ENCODE measurements at places on chromosomes 16 and 17.

- no peak for DNase-seq
- peaks cover 32% of the 10 kb centered on the region for H3K27me3 ChIP-seq
- H3K4me1 ChIP-seq, result peaks cover 4% of the 10 kb centered on the region
- H3K27ac ChIP-seq, result no peak overlapping the region
These were observed 3.1 kb downstream of the ALOX15B start for GRCh38 chr17:8041979-8042378.

DNA sequence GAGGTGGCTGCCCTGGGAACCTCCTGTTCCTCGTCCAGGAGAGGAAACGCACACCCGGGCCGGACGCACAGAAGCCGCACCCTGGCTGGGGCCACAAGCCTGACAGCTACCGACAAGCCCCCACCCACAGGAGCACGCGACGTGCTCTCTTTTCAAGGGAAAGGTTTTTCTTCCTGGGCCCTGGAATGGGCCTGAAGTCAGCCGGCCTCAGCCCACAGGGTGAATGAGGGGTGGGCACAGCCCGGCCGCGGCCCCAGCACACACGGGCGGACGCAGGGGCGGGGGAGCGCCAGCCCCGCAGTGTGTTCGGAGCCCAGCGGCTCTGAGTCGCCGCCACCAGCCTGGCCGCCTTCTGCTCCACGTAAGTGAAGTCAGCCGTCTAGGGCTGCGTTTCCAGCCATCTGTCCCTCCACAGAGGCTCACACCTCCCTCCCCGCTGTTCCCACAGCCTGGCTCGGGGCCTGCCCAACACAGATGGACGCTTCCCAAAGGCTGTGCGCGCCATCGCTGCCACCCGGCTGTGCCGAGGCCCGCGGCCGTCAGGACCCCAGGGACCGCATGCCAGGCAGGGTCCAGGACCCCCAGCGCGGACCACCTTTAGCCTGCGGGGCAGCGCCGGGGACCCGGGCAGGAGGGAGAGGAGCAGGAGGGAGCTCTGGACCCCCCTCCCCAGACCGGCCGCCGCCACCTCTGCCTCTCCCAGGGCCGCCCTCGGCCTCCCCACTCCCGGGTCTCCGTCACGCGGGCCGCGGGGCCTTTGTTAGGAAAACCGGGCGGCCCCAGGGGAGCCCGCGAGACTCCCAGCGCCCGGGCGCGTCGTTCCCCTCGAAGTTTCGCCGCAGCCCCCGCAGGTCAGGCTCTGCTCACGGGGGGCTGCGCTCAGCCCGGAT, 36.8 kb downstream of the CBFA2T3 start:
- no peak overlapping the region for H3K27ac ChIP-seq
- H3K36me3 ChIP-seq, result no peaks in the 10 kb centered on the region
- peaks cover 16% of the 10 kb centered on the region for H3K4me1 ChIP-seq
- no peak for DNase-seq
- peaks cover 43% of the 10 kb centered on the region for H3K27me3 ChIP-seq

GRCh38 chr16:57610611-57611010, 17.8 kb upstream of the ADGRG1 start:
- DNase-seq, result no peak
- H3K27ac ChIP-seq, result peak overlapping the region; percentile 95
- peak overlapping the region; percentile 78 for H3K4me3 ChIP-seq
- H3K27me3 ChIP-seq, result no peaks in the 10 kb centered on the region
- H3K36me3 ChIP-seq, result peaks cover 2% of the 10 kb centered on the region

GRCh38 chr17:49260817-49261291, 30.3 kb upstream of the PHOSPHO1 start:
- H3K36me3 ChIP-seq, result no peaks in the 10 kb centered on the region
- no peak for DNase-seq
- peak overlapping the region; percentile 16 for H3K27ac ChIP-seq
- H3K27me3 ChIP-seq, result peaks cover 7% of the 10 kb centered on the region

- peaks cover 6% of the 10 kb centered on the region for H3K4me1 ChIP-seq
- no peak for DNase-seq
- H3K27ac ChIP-seq, result no peak overlapping the region
These were observed 41.9 kb upstream of the ATP2A3 start for GRCh38 chr17:4006165-4006589.

DNA sequence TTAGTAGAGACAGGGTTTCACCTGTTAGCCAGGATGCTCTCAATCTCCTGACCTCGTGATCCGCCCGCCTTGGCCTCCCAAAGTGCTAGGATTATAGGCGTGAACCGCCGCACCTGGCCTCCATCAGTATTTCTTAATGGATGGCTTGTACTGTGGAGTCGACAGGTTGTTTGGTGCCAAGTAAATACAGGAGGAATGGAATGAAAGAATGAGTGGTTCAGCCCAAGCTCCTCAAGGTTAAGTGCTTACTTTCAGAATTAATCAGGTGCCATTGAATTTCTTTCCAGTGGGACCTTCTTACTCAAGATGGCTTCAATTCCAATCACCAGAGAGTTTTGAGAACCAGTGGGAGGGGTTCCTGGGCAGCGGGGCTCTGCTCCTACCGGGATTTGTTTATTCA, 25.0 kb downstream of the ALOX15 start:
- H3K4me3 ChIP-seq, result no peak overlapping the region
- peaks cover 6% of the 10 kb centered on the region for H3K27me3 ChIP-seq
- H3K36me3 ChIP-seq, result no peaks in the 10 kb centered on the region
- DNase-seq, result no peak

DNA sequence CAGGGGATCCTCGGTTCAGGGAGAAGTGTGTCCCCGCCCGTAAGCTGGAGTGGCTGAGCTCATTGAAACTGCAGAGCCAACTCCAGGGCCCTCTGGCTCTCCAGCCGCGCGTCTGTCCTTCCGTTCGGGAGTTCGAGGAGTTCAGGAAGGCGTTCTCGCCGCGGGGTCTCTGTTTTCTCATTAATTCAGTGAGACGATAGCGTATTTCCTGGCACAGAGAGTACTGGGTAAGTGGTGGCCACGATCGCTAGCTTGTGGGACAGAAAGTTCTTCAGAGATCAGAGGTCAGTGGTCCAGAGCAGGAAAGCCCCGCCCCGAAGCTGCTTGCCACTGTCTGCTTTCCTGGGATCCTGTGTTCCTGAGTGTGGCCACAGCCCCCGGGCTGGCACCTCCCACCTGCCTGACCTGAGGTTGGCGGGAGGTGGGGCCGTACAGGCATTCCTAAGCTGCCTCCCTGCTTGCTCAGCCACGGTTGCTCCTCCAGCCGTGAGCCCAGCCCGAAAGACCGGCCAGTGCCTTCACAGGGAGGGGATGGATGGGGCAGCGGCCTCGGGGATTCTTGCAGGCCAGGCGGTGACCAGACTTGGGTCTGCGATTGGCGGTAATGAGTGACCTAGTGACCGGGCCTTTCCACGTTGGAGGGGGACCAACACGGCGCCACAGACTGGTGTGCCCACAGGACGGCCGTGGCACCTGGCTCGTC, 8.9 kb downstream of the BAIAP2 start:
- H3K36me3 ChIP-seq, result no peaks in the 10 kb centered on the region
- no peak overlapping the region for H3K4me3 ChIP-seq
- H3K4me1 ChIP-seq, result peaks cover under 1% of the 10 kb centered on the region
- H3K27me3 ChIP-seq, result no peaks in the 10 kb centered on the region
- no peak overlapping the region for H3K27ac ChIP-seq

DNA sequence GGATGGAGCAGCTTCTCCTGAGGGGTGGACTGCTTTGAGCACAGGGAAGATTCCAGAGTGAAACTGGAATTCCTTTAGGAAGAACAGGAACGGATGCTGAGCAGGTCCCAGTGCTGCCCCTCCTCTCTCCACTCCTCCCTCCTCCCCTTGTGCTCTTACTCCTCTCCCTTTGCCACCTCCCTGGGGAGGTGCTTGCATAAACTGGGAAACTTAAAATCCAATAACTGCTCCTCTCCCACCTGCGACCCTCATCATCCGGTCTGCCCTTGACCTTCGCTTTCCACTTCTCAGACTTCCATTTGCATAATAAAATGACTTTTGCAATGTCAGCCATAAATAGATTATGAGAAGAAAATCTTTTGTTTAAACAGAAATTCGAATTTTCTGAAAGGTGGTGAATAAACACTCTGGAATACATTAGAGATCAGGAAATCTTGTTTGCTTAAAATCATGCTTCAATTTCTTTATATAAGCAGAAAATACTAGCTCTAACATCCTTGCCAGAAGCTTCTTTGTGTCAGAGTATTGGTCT, 23.7 kb downstream of the HSBP1 start:
- no peaks in the 10 kb centered on the region for H3K27me3 ChIP-seq
- no peak overlapping the region for H3K27ac ChIP-seq
- peaks cover 13% of the 10 kb centered on the region for H3K4me1 ChIP-seq
- DNase-seq, result no peak
- H3K36me3 ChIP-seq, result no peaks in the 10 kb centered on the region

DNA sequence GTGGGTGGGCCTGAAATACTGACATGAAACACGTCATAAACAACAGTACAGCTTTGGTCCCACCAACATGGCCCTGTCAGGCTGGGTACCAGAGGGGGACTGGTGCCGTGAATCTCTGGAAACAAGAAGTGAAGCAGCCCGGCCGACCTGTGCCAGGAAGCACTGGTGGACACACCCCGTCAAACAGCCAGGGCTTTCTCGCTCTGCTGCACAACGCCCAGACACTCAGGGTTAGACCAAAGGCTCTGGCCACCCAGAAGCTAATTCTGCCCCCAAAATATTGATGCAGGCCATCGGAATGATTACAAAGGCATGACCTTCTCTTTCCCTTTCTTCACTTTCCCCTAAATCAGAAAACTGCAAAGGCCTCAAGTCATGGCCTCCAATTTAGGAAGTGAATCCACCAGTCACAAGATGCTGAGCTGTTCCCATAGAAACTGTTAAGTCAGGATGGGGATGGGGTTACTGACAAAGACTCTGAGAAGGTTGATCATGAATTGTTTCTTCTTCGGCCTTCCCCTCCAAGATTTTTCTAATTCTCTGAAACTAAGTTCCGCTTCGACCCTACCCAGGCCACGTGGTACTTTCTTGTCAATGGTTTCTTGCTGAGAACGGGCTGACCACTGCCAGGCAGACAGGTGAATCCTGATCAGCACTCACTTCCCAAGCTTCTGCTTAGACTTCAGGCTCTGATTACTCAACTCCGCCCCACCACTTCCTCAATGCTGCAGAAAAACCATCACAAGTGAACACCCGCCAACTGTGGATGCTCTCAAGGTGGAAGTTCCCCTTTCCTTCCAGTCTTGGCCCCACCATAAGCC, 6.7 kb downstream of the PITPNA start:
- H3K4me1 ChIP-seq, result peaks cover 5% of the 10 kb centered on the region
- no peaks in the 10 kb centered on the region for H3K27me3 ChIP-seq
- DNase-seq, result no peak

DNA sequence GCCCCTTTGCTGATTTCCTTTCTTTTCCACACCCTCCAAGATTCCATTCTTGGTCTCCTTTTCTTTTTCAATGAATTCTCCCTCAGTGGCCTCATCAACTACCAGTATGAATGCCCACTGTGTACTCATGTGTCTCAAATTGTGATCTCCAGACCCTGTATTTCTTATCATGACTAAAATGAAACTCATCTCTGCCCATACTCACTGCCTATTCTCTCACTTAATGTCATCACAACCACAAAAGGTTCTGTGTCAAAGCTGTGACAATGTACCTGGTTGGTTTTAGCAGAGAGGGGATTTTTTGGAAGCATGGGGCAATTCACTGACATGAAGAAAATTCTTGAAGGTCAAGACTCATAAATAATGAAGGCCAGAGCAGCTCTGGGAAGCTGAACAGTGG, 11.5 kb upstream of the TBX4 start:
- H3K4me1 ChIP-seq, result peaks cover 19% of the 10 kb centered on the region
- H3K4me3 ChIP-seq, result no peak overlapping the region
- peaks cover 11% of the 10 kb centered on the region for H3K36me3 ChIP-seq
- H3K27ac ChIP-seq, result no peak overlapping the region
- peaks cover 72% of the 10 kb centered on the region for H3K27me3 ChIP-seq

GRCh38 chr16:87966685-87967185, 15.5 kb downstream of the BANP start:
- peak overlapping the region; percentile 55 for H3K27ac ChIP-seq
- no peak for DNase-seq
- peaks cover 79% of the 10 kb centered on the region for H3K4me1 ChIP-seq
- peaks cover 14% of the 10 kb centered on the region for H3K36me3 ChIP-seq
- H3K27me3 ChIP-seq, result no peaks in the 10 kb centered on the region

DNA sequence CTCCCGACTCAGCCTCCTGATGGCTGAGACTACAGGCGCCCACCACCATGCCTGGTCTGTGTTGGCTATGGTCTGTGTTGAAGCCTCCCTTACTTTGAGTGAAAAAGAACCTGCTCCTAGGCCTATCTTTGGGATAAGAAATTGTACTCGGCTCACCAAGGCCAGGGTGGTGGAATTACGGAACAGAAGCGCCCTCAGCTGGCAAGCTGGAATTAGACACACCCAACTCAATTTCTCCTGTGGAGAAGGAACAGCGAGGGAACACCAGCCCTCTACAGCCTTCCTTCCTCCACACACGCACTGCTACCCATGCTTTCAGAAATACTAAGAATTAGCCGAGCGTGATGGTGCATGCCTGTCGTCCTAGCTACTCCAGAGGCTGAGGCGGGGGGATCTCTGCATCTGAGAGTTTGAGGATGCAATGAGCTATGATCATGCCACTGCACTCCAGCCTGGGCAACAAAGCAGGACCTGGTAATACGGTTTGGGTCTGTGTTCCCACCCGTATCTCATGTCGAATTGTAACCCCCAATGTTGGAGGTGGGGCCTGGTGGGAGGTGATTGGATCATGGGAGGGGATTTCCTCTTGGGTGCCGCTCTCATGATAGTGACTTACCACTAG, 40.1 kb upstream of the RBBP6 start:
- no peaks in the 10 kb centered on the region for H3K27me3 ChIP-seq
- H3K4me1 ChIP-seq, result no peaks in the 10 kb centered on the region
- H3K27ac ChIP-seq, result no peak overlapping the region
- H3K4me3 ChIP-seq, result no peak overlapping the region
- DNase-seq, result peak; percentile 10
- H3K36me3 ChIP-seq, result no peaks in the 10 kb centered on the region

- H3K4me3 ChIP-seq, result no peak overlapping the region
- peaks cover 11% of the 10 kb centered on the region for H3K36me3 ChIP-seq
- peaks cover 96% of the 10 kb centered on the region for H3K4me1 ChIP-seq
- no peak for DNase-seq
These were observed 132.4 kb upstream of the CHMP6 start for GRCh38 chr17:80859002-80859941.

DNA sequence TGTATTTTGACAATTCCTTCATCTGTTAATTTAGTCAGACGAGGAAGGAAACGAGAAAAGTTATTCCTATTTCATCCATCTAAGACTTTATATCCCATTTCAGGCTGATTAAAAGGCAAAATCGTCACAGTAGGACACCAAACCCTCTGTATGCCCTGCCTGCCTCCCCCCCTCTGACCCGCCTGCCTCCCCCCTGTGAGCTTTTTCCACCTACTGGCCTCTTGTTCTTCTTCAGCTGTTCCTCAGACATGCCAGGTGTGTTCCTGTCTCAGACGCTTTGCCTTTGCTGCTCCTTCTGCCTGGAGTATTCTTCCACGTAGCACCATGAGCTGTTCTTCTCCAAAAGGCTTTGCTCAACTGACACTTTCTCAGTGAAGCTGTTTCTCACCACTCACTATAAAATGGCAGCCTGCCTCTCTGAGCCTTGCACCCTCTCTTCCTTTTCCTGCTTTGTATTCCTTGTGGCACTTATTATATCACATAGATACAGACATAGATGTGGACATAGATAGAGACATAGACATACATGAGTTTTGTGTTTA, 723.4 kb downstream of the MAF start:
- H3K36me3 ChIP-seq, result no peaks in the 10 kb centered on the region
- H3K27me3 ChIP-seq, result no peaks in the 10 kb centered on the region
- no peak for DNase-seq
- H3K27ac ChIP-seq, result peak overlapping the region; percentile 50
- H3K4me1 ChIP-seq, result no peaks in the 10 kb centered on the region
- no peak overlapping the region for H3K4me3 ChIP-seq

GRCh38 chr17:562174-562573, 152.5 kb downstream of the VPS53 start:
- peaks cover 2% of the 10 kb centered on the region for H3K36me3 ChIP-seq
- H3K27ac ChIP-seq, result no peak overlapping the region
- no peak overlapping the region for H3K4me3 ChIP-seq
- no peaks in the 10 kb centered on the region for H3K27me3 ChIP-seq
